Central memory CD8-positive, alpha-beta T cell (primary cell): ENCODE measurements at places on chromosomes 3 and 15.

- H3K36me3 ChIP-seq = peaks cover 2% of the 10 kb centered on the region
- no peaks in the 10 kb centered on the region for H3K27me3 ChIP-seq
- peaks cover 8% of the 10 kb centered on the region for H3K4me1 ChIP-seq
- H3K4me3 ChIP-seq = no peak overlapping the region
These were observed 166.6 kb downstream of the TPRG1 start for GRCh38 chr3:189338366-189338765.

GRCh38 chr15:39376371-39376909, 204.4 kb upstream of the THBS1 start:
- H3K27ac ChIP-seq = no peak overlapping the region
- no peak overlapping the region for H3K4me3 ChIP-seq
- no peak for DNase-seq
- H3K27me3 ChIP-seq = peaks cover 73% of the 10 kb centered on the region
- no peaks in the 10 kb centered on the region for H3K36me3 ChIP-seq

DNA sequence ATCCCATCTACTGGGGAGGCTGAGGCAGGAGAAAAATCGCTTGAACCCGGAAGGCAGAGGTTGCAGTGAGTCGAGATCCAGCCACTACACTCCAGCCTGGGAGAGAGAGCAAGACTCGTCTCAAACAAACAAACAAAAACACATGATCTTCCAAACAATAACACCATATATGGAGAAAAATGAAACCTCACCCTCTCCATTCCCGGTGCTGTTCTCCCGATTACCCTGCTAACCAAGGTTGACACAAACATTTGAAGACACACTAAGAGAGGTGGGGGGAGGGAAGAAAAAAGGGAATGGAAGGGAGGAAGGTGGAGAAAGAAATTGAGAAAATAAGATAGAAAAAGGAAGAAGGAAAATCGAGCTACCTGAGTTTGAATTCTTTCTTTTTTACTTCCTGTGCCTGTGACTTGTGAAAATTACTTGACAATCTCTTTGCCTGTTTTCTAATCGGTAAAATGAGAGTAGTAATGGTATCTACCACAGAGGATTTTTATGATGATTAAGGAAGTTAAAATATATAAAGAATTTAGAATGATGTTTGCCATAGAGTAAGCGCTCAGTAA, 1.1 kb upstream of the PLSCR2 start:
- H3K36me3 ChIP-seq = peaks cover 1% of the 10 kb centered on the region
- H3K27me3 ChIP-seq = peaks cover 25% of the 10 kb centered on the region
- no peaks in the 10 kb centered on the region for H3K4me1 ChIP-seq
- DNase-seq = no peak

GRCh38 chr3:191958980-191959671, 498.2 kb downstream of the PYDC2 start:
- DNase-seq = no peak
- no peak overlapping the region for H3K4me3 ChIP-seq
- no peaks in the 10 kb centered on the region for H3K27me3 ChIP-seq
- H3K4me1 ChIP-seq = no peaks in the 10 kb centered on the region
- H3K36me3 ChIP-seq = no peaks in the 10 kb centered on the region
- no peak overlapping the region for H3K27ac ChIP-seq

GRCh38 chr3:89889386-89889785, 782.0 kb downstream of the EPHA3 start:
- no peaks in the 10 kb centered on the region for H3K36me3 ChIP-seq
- DNase-seq = no peak
- H3K4me1 ChIP-seq = no peaks in the 10 kb centered on the region
- H3K27me3 ChIP-seq = no peaks in the 10 kb centered on the region

DNA sequence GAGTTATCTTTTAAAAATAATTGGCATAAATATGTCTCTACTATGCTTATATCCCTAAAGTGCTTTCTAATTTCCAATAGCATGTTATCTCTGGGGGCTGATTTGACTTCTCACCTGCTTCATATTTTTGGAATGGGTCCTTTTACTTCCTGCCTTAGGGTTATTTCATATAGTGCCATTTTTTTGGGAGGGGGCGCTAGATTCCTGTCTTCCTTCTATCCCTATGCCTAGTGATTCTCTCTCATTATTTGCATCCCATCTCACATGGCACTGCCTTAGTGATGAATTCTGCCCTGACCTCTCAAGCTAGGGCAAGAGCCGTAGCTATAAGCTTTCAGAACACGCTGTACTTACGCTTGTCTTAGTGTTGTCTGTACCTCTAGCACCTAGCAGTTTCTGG, 150.3 kb upstream of the SLITRK3 start:
- no peaks in the 10 kb centered on the region for H3K27me3 ChIP-seq
- no peak for DNase-seq
- no peaks in the 10 kb centered on the region for H3K4me1 ChIP-seq
- no peak overlapping the region for H3K27ac ChIP-seq

GRCh38 chr3:129845956-129846355, 47.6 kb downstream of the TMCC1 start:
- no peaks in the 10 kb centered on the region for H3K27me3 ChIP-seq
- no peak overlapping the region for H3K4me3 ChIP-seq
- peaks cover 9% of the 10 kb centered on the region for H3K36me3 ChIP-seq
- no peaks in the 10 kb centered on the region for H3K4me1 ChIP-seq

DNA sequence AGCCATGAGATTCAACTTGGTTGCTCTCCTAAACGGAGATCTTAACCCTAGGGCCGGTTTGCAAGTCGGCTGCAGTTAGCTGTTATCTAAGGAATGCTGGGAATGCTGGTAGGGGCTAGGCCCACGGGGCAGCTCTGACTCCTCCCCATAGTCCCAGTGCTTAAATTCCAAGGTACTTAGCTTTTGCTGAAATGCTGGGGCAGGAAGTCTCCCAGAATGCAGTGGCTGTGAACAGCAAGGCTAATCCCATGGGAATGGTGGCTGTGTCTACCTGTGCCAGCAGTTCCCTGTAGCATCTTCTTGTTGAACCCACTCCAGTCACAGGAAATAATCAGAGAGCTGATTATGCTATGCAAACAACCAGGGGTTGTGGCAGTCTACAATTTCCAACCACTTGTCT, 102.5 kb upstream of the TJP1 start:
- no peak overlapping the region for H3K27ac ChIP-seq
- DNase-seq = no peak
- peaks cover 4% of the 10 kb centered on the region for H3K36me3 ChIP-seq
- no peak overlapping the region for H3K4me3 ChIP-seq
- H3K4me1 ChIP-seq = no peaks in the 10 kb centered on the region

DNA sequence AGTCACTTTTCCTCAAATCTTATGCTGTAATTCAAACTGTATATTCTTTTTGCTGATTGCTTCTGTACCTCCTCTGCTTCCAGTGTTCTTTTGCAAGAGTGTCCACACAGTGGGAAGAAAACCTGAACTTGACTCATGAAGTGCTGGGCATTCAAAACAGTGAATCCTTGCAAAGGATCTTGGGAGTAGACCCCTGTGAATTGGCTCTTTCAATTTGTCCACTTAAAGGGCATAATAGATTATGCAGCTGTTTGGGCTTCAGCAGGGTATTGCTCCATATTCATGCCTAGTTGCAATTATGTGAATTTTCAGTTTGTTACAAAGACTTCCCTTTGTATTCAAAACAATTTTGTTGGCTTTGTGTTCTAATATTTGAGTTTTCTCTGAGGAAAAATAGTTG, 11.4 kb downstream of the ZFAND6 start:
- peaks cover 61% of the 10 kb centered on the region for H3K4me1 ChIP-seq
- H3K27me3 ChIP-seq = no peaks in the 10 kb centered on the region
- H3K4me3 ChIP-seq = no peak overlapping the region

DNA sequence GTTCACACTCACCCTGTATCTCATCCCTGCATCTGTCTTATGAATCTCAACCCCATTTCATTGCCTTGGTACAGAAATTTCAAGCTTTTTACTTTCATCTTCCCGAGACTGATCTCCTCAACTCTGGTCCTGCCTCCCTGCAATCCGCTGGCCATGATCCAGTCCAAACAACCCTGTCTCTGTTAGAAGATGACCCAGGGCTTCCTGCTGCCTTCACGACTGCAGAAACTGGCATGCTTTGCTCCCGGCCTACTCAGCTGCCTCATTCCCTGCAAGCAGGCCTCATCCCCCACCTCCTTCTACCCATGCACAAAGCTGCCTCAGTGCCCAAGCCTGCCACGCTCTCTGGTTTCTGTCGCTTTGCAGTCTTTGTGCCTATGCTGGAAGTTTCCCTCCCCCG, 12.4 kb downstream of the HES1 start:
- DNase-seq = no peak
- no peak overlapping the region for H3K27ac ChIP-seq
- H3K4me3 ChIP-seq = no peak overlapping the region
- no peaks in the 10 kb centered on the region for H3K4me1 ChIP-seq

DNA sequence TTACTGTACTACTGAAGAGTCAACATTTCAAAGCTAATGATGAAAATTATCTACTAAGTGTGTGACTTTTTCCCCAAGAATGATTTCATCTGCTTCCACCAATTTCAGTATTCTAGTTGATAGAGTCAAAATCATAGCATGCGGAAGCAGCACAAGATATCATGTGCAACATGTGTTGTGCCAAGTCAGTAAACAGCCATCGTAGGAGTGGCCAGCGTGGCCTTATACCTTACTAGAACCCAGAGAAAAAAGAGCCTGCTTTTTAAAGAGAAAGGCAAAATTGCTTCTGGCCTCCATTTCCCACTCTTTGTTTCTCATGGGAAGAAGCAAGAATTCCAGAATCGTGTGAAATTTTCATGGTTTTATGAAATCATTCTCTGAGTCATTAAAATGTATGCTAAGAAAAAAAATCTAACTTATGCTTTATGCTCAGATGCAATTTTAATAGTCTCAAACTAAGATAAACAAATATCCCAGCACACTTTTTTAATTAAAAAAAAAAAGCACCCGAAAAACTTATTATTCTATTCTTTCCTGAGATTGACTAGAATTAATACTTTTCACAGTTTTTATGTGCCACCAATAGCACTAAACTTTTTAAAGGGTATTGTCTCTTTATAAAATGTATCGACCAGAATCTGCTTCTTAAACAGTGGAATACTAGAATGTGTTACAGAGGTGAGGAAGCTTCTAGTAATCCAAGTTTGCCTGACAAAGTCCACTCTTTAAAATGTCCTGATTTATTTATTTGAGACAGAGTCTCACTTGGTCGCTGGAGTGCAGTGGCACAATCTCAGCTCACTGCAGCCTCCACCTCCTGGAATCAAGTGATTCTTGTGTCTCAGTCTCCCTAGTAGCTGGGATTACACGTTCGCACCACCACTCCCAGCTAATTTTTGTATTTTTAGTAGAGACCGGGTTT, 87.3 kb downstream of the MBNL1 start:
- H3K4me3 ChIP-seq = no peak overlapping the region
- no peak for DNase-seq
- H3K27me3 ChIP-seq = no peaks in the 10 kb centered on the region
- H3K4me1 ChIP-seq = peaks cover 65% of the 10 kb centered on the region
- H3K36me3 ChIP-seq = peaks cover 31% of the 10 kb centered on the region
- H3K27ac ChIP-seq = peak overlapping the region; percentile 65
